Neural crest cell (in vitro differentiated cells): ENCODE measurements at places on chromosomes 13 and 19.

DNA sequence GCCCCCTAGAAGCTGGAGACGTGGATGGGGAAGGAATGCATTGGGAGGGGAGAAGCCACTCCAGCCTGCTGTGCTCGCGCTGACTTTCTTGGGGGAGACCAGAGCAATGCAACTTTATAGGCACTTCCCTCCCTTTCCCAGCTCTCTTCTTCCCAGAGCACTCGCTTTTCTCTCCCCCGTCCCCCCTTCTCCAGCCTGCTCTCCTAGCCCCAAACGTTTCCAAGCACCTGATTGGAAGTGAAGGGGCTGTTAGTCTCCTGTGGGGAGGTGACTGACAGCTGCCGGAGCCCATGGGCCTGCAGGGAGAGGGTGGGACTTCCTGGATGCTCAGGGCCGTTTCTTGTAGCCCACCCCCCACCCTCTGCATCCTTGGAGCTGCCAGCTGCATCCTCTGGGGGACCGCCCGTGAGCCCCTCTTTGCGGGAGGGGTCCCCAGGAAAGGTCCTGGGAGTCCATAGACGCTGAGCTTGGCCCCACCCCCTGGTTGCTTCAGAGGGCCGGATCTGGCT, 2.5 kb downstream of the HDGFL2 start:
- peak; percentile 60 for DNase-seq

DNA sequence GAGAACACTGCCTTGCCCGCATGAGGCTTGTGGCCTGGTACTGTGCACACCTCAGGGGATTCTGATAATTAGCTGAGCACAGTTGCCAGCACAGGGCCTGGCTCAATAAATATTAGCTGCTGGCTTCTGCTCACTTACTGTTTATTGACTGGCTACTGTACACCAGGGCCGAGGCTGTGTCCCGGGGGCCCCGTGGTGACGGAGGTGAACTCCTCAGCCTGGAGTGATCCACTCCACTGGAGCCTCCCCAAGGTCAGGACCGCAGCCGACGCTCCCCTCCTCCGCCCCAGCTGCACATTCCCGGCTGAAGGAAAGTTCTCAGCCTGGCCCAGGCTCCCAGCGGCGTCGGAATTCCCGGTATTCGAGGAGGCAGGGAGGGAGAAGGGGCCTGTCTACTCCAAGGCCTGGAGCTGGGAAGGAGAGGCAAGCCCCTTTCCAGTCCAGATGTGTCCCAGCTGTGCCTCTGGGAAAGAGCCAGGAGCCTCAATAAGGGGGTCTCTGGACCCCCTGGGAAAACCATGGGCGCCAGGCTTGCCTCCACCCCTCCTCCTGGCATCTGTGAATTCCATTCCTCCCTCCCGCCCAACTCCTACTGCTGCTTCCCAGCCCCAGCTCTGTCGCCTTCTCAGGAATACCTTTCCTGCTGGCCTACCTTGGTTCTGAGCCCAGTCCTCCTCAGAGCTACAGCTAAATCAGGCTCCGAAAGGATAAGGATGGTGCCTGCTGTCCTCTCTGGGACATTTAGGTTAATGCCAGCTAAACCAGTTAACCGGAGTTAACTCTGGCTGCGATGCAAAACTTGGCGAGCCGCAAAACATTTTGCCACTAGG, 7.3 kb downstream of the RPS16 start:
- DNase-seq: no peak

- no peak for DNase-seq
Observed at GRCh38 chr13:80551650-80552497, 210.9 kb upstream of the SPRY2 start.

- DNase-seq: no peak
Observed at GRCh38 chr13:102220681-102221228, 181.1 kb downstream of the FGF14 start.

DNA sequence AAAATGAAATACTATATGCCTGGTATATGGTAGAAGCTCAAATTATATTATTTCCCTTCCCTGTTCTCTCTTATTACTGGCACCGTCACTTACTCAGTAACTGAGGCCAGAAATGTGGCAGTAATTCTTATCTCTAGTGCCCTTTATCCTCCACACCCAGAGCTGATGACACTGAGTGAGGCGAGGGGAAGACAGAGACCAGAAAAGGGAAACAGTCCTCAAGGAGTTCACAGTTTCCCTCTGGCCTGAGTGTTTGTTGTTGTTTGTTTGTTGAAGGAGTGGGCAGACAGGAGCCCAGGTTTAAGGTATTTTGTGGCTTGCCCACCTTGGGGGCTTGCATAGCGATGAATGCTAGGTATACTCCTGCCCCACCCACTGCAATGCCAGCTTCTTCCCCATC, 101.5 kb upstream of the FNDC3A start:
- DNase-seq: no peak

DNA sequence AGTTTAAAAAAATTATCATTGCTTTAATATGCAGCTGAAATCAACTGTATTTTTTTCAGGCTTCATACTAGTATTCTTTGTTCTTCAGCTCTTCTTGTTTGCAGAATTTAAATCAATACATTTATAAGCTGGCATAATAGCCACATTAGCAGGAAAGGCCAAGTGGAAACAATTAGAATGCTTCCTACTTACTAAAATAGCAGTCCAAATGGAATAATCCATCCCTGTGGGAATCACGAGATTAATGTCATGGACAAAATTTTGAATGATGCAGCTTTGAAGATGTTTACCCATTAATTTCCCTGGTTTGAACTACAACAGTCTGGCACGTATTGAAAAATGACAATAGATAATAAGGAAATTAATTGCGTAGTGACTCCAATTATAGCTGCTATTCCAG, 2650.8 kb downstream of the PCDH9 start:
- DNase-seq: no peak

GRCh38 chr13:39330504-39330903, 272.5 kb downstream of the LHFPL6 start:
- no peak for DNase-seq
